Kidney tubule cell (primary cell): ENCODE measurements at places on chromosomes 4 and X.

DNA sequence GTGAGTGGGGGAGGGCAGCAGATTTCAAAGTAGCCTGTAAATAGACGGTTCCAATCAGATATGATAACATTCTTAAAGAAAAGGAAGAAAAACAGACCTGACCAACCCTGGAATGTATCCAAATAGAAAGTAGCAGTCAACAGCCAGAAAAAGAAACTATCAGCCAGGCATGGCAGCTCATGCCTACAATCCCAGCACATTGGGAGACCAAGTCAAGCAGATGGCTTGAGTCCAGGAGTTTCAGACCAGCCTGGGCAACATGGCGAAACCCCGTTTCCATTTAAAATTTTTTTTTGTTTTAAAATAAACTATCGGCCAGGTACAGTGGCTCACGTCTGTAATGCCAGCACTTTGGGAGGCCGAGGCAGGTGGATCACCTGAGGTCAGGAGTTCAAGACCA lies 125.0 kb downstream of the THOC2 start:
- DNase-seq = no peak

- DNase-seq = no peak
These were observed 32.0 kb downstream of the ZNF185 start for GRCh38 chrX:152929898-152930297.

GRCh38 chrX:153408221-153408721 lies 3.0 kb upstream of the ZFP92 start:
- DNase-seq = no peak

DNA sequence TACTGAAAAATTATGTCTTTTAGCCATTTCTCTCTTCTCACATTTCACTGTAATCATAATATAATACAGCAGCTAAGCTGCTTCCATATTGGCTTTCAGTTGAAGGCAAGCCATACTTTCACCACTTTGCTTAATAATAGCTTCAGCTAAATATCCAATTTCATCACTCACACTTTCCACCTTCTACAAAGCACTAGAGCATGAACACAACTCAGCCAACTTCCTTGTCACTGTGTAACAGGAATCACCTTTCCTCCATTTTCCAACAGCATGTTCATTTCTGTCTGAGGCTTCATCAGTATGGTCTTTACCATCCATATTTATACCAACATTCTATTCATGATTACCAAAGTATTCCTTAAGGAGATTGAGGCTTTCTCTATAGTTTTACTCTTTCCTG lies 219.8 kb upstream of the CTSO start:
- peak; percentile 51 for DNase-seq

GRCh38 chrX:135094726-135095125 lies 25.6 kb downstream of the ETDB start:
- DNase-seq = no peak

- no peak for DNase-seq
These were observed 60.9 kb downstream of the SPATA18 start for GRCh38 chr4:52111995-52112394.

GRCh38 chr4:4519297-4519894 lies 22.5 kb downstream of the STX18 start:
- DNase-seq = peak; percentile 18

DNA sequence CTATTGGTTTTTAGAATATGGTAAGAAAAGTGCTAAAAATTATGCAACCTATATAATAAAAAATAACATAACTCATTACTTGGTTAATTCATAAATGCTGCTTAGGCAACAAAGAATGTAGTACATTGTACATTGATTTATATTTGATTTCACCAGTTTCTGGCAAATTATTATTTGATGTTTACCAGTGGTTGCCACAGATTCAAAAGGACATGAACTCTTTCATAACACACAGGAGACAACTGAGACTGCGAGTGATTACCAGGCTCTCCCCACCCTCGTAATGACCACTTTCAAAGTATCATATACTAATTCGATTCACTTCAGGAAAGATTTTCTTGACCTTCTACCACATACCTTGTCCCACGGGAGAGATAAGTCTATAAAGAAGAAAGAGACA lies 158.5 kb downstream of the NR3C2 start:
- DNase-seq = no peak

DNA sequence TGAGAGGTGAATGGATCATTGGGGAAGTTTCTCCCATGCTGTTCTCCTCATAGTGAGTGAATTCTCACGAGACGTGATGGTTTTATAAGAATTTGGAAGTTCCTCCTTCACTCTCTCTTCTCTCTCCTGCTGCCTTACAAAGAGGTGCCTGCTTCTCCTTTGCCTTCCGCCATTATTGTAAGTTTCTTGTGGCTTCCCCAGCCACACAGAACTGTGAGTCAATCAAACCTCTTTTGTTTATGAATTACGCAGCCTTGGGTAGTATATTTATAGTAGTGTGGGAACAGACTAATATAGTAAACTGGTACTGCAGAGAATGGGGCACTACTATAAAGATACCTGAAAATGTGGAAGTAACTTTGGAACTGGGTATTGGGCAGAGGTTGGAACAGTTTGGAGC lies 7.8 kb upstream of the CTAG2 start:
- DNase-seq = no peak

- no peak for DNase-seq
These were observed 1771.7 kb upstream of the PCDH7 start for GRCh38 chr4:28948501-28948900.

DNA sequence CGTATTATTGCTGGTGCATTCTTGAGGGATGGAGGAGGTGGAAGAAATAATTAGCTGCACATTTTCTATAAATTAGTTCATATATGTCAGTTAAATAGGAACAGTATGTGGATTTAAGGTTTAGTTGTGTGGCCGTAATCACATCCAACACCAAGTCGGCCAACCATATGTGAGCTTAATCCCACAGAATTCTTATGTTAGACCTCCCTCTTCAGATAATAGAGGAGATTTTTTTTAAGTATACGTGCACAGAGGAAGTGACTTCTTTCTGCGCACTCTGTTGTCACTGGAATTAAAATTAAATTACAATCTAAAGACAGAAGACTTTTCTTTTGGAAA lies 2.1 kb downstream of the SEPTIN11 start:
- no peak for DNase-seq

GRCh38 chr4:128488055-128488705 lies 200.6 kb upstream of the PGRMC2 start:
- DNase-seq = no peak

GRCh38 chrX:6163721-6164120 lies 64.9 kb downstream of the NLGN4X start:
- peak; percentile 51 for DNase-seq

DNA sequence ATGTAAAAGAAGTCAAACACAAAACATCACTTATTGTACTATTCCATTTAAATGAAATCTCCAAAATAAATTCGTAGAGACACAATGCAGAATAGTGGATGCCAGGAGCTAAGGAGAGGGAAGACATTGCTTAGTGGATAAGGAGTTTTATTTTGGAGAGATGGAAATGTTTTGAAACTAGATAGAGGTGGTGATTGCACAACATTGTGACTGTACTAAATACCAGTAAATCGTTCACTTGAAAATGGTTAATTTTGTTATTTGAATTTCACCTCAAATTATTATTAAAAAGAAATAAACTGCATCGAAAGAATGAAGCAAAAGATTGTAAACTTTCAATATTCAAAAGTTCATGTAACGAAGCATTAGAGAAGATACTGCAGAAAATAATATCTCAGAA lies 9.7 kb upstream of the ACSL4 start:
- DNase-seq = no peak

- DNase-seq = no peak
These were observed 26.4 kb downstream of the GRIA2 start for GRCh38 chr4:157246964-157247363.

- no peak for DNase-seq
These were observed 1614.4 kb downstream of the PCDH19 start for GRCh38 chrX:98795636-98796035.

GRCh38 chr4:36786519-36786918 lies 458.0 kb upstream of the NWD2 start:
- DNase-seq = no peak

DNA sequence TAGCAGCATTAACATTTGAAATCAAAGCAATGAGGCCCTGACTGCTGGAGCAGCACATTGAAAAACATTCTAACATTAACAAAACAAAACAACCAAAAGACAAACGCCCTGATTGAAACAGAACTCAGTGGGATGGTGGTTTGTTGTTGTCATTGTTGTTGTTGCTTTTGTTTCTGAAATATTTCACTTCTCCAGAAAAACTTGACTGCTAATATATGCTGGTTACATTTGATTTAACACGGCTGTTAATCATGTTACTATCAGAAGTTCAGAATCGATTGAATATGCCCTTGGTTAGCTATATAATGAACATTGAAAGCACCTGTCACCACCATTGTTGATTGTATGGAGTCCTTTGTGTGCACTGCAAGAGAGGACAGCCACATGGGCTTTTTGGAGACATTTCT lies 790.4 kb upstream of the GALNTL6 start:
- no peak for DNase-seq

- no peak for DNase-seq
These were observed 13.7 kb upstream of the AREG start for GRCh38 chr4:74431113-74431826.

DNA sequence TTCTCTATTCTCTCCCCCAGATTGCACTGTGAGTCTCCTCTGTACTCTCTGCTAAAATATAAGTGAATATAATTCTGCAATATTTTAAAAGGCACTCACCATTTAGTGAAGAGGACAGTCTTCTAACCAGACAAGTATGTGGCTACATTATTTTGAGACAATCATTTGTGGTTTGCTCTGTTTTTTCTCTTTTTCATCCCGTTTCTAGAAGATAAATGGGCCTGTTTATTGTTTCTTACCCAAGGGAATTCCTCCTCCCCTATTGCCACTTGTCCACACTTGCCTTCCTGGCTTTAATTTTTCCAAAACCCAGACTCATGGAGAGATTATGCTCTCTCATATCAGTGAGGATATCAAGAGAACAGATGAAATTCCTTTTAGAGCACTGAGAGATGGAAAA lies 18.6 kb upstream of the IL13RA2 start:
- DNase-seq = no peak
